ENCODE measurements at places on chromosomes 5 and 9.

DNA sequence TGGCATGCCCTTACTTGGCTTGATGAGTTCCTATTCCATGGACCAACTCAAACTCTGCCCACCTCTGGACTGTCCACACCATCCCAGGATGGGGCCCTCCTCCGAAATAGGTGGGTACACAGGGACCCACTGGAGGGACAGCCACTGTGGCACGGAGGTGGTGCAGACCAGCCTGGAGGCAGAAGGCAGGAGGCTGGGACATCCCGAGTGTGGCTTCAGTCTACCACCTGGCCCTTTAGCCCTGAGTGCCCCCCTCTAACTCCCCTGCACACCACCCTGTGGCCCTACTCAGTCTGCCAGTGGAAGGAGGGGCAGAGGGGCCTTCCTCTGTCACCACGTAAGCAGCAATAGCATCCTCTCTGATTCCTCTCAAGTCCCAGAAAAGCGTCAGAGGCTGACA, 3.7 kb downstream of the IL3 start:
- DNase-seq = no peak

GRCh38 chr9:96556701-96557461, 62.8 kb downstream of the CDC14B start:
- no peak for DNase-seq

DNA sequence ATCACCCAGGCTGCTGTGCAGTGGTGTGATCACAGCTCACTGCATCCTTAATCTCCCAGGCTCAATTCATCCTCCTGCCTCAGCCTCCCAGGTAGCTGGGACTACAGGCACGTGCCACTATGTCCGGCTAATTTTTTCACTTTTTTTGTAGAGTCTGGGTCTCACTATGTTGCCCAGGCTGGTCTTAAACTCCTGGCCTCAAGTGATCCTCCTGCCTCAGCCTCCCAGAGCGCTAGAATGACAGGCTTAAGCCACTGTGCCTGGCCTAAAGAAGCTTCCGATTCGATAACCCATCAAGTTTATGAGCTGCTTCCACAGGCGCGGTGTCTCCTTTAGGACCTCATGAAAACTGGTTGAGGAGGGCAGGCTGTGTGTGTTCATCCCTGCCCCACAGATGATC, 16.2 kb downstream of the COL27A1 start:
- DNase-seq = no peak

DNA sequence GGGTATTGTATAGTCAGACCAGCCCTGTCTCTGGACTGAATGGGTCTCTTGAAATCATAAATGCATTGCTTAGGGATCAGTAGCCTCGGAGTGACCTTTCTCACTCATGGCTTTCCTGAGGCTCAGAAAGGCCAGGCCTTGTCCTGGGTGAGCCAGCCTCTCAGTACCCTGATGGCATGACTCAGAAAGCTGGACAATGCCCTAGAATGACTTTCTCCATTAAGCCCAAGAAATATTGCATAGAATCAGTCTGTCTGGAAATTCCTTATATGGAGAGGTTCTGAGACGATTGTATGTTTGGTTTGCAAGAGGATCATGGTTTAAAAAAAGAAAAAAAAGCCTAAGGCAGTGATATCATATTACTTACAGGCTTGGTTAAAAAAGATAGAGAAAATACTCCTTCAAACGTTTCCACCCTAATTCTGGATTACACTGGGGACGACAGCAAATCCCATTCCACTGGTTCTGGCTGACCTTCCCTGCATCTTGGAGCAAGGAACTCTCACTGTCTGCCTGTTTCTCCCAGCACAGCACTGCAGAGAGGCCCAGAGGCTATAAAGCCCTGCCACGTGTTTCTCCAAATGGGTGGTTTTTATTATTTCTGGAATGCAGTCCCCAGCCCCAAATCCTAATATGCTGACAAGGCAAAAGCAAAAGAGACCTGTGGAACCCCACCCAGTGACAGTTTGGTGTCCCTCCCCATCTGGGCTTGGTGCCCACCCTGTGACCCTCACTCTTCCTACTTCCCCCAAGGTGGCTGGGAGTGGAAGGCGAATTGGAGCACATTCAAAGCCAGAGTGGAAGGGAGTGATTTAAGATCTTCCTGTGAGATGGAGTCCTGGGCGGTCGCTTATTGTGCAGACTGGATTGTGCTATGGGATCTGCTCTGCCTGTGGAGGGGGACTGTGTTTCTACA, 34.4 kb downstream of the MAP1B start:
- peak; percentile 84 for DNase-seq

- DNase-seq = no peak
These were observed 342.9 kb downstream of the TRPM3 start for GRCh38 chr9:70778568-70778967.

DNA sequence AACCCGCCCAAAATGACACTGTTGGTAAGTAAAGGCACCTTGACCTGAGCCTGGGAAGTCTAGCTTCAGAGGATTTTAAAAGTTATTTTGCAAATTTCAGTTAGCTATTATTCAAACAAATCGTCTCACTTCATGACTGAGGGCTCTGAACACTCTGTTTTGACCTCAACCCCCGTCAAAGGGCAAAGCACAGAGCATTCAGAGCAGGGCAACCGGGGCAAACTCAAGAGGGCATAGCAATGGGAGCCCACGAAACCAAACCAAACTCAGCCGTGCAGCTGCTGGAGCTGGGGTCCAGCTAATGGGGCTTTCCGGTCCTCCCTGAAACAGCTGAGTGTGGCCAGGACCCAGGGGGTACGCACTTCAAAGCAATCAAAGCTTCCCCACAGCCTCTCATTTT, 1.6 kb downstream of the C9 start:
- DNase-seq = no peak

DNA sequence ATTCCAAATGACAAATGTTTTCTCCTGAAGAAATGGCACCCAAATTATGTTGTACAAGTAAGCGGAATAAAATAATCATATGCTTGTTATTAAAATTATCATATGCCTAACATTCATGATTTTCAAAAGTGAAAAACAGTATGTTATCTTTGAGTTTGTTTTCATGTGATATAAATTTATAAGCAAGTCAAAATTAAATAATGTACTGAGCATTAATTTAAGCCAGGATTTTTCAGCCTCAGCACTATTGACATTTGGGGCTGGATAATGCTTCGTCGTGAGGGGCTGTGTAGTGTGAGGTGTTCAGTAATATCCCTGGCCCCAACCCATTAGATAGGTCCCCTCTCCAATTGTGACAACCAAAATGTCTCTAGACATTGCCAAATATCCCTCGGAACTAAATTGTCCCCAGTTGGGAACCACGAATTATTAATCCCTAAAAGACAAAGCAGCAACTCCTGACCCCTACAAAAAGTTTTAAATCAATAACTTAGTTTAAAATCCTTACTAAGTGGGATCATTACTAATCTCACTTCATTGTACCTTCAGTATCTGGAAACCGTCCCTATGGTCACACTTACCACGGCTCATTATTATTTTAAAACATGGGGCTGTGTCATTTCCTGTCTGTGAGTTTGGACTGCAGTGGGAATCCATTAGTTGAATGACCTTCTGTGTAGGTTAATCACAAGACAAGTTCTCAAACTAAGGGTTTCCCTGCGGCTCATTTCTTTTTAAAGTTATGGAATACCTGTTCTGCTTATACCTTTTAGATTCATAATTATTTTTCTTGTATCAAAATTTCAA, 1.3 kb upstream of the NNT start:
- DNase-seq = peak; percentile 17

GRCh38 chr9:92764381-92764987, at the start of gene BICD2:
Gene BICD2, minus strand, starts transcription at chr9:92764833. Its CDS starts 89 bp downstream, at chr9:92764744.
- no peak for DNase-seq

GRCh38 chr5:122421374-122422079, 109.5 kb downstream of the SNCAIP start:
- no peak for DNase-seq

- DNase-seq = no peak
These were observed 4.8 kb upstream of the PAM start for GRCh38 chr5:102750151-102750834.

DNA sequence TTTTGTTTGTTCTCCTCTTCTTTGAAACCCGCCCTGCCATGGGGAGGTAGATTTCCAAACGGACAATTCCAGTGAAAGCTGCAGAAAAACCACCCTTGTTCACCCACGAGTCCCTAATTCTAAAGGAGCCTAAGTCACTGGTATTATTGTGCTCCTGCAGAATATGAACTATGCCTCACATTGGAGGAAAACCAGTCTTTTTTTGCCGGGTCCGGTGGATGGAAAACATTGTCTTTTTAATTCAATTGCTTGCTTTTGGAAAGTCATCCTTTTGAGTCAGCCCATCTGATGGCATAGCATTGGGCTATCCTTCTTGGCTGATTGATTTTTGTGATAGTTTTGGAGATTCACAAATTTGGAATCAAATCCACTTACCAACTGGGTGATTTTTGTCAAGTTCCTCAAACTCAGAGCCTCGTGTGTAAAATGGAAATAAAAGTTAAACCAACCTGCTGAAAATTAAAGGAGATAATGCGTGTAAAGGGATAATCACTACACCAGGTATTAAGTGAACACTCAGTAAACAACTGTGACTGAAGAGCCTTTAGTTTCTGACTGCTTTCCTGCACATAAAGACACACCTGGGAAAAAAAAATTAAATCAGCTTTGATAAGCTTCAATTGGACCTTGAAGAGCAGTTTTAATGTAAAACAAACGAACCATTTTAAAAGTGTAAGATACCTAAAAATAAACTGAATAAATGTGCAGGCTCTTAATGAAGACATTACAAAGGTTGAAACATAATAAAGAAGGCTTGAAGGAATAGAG, 780 bp upstream of the CCNJL start:
- no peak for DNase-seq

DNA sequence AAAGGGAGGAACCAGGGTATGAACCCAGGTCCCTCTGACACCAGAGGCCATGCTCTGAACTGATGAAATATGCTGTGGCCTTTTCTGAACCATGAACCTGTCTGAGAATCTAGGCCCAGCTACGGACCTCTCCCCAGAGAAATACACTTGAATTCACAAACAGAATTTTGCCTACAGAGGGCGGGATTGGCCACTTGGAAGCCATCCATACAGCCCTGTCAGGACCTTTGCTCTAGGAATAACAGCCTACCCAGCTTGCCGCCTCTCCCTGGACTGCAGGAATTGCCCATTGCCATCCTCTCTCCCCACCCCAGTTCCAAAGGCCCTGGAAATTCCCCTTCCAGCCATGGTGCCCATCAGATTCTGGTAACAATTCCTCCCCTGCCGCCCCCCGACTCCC, 26.6 kb downstream of the MORN5 start:
- DNase-seq = no peak

- DNase-seq = peak; percentile 1
These were observed 24.9 kb downstream of the MELK start for GRCh38 chr9:36597412-36598178.

DNA sequence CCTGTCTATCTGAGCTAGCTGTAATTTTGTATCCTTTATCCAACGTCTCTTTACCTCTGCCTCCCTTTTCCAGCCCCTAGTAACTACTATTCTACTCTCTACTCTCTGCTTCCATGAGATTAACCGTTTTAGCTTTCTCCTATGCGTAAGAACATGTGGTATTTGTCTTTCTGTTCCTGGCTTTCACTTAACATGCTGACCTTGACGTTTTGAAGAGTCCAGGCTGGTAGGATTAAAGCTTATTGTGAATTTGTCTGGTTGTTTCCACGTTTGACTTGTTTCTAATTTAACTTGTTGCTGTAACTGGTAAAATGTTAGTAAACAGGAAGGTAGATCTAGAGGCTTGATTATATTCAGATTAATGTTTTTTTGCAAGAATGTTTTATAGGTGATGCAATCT, 385.3 kb downstream of the PSAT1 start:
- no peak for DNase-seq

DNA sequence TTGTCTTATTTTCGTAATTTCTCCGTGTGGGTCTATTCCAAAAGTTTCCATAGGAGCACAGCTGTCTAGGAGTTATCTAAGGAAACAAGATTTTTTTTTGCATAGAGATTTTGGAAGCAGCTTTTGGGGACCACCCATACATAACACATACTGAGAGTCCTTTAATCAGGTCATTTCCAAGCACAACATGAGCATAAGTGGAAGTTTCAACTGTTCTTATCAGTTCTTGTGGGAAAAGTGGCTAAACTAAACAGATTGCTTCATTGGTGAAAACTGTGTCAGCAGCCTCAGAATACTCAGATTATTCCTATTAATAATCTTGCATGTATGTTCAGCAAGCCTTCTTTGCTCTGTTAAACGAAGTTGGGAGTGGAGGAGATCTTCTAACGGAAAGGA, 153.6 kb upstream of the TYRP1 start:
- no peak for DNase-seq

DNA sequence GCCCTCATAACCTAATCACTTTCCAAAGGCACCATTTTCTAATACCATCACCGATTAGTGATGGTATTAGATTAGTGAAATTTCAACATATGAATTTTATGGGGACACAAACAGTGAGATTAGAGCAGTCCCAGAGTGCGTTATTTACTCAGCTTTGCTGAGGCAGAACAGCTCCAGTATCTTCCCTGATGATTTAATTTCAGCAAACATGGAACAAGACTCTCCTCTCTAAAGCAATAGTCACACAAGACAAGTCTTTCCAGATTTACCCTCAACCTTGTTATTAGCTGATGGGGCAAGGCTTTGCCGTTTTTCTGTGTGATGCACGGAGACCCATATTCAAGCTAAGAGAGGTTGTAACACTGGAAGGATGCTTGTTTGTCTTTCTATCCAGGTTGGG, 333.4 kb downstream of the FBXL7 start:
- DNase-seq = no peak

GRCh38 chr5:52771343-52772039, 16.2 kb upstream of the ITGA1 start:
- DNase-seq = no peak

GRCh38 chr5:113614191-113614590, 100.7 kb downstream of the YTHDC2 start:
- DNase-seq = no peak

DNA sequence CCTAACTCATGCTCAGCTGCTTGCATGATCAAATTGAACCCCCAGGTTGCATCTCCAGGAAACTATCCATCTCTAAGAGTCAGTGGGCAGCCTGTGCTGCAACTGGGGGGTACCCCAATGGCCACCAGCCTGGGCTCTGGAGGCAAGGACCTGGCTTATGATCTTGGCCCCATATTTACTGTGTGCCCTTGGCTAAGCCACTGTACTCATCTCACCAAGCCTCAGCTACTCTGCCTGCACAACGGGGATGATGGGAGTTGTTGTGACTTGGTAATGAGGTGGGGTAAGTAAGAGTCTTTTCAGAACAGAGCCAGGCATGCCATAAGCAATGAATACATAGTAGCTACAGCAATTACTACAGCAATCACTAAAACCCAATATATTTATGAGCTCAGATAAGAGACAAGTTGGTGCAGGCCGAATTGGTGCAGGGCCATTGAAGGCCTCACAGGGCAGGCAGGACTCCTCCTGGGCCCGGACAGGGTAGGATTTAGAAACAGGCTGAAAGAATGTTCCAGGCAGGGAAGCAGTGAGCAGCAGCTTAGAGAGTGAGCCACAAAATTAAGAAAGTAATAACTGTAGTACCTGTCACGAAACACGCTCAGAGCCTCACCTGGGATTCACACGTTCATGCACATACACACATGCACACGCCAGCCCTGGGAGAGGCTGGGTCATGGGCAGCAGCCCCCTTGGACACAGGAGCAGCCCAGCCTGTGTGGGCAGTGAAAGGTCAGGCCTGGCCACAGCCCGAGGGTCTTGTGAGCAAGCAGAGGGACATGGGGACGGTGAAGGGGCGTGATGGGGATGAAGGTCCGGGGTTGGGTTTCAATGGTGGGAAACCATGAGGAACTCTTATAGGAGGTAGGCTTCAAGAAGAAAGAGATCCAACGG, 74.1 kb downstream of the PAX5 start:
- DNase-seq = no peak

All from muscle of arm (tissue), 14 donors.